CD4-positive, CD25-positive, alpha-beta regulatory T cell (primary cell): ENCODE measurements at places on chromosomes 6 and 20. TPM values are rescaled to one million over a fixed set of nuclear protein-coding genes. Genes with fewer than 3 reads are reported as not detected.

IPCEF1 gene
- 160 TPM for total RNA-seq

TCF21 gene
- total RNA-seq, result not detected

ZC2HC1B gene
- total RNA-seq, result not detected

STK35 gene
- total RNA-seq, result 15.7 TPM
